ENCODE measurements at places on chromosomes 12 and 14.

GRCh38 chr14:105746124-105746514, 219.7 kb downstream of the TMEM121 start:
- DNase-seq: no peak

GRCh38 chr12:56040151-56040550, 1.6 kb upstream of the RPS26 start:
- DNase-seq: no peak

DNA sequence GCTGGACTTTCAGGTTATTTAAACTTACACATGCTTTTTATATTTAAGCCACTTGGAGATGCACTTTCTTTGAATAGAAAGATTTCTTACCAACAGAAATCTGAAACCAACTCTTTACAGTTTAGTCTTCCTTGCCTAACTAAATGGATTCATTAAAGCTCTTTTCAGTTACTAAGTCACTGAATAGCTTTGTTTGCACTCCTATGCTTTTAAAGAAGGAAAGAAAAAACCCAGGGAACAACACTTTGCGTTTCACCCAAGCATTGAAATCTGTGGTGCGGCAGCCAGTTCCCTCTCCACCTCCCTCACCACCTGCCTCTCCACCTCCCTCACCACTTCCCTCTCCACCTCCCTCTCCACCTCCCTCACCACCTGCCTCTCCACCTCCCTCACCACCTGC, 70.3 kb downstream of the RIMBP2 start:
- DNase-seq: no peak

DNA sequence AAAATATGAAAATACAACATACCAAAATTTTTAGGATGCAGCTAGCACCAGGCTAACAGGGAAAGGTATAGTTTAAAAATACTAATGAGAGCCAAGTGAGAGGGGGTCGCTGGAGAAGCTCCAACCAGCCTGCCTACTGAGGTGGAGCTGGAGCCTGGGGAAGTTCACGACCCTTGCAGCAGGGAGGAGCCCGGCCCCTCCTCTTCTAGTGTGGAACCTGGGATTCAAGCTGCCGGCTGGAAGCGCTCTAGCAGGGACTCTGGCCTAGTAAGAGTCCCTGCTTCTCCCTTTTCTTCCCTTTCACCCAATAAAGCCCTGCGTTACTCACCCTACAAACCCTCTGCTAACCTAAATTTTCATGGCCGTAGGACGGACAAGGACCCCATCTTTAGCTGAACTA, 5.0 kb upstream of the KCNK13 start:
- DNase-seq: no peak

DNA sequence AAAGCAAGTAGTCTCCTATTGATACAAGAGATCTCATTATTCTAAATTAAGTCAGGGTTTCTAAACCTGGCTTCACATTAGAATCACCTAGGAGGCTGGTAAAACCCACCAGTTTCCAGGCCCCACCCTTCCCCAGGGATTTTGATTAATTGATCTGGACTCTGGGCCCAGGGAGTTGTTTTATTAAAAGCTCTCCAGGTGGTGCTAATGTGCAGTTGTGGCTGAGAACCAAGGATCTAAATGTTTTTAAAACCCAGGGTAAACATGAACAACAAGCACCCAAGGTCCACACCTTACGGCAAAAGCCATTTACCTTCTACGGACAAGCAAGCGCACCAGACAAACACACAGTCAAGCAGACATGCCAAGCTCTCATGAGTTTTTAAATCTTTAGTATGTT, 73.9 kb downstream of the SLC2A13 start:
- DNase-seq: no peak

DNA sequence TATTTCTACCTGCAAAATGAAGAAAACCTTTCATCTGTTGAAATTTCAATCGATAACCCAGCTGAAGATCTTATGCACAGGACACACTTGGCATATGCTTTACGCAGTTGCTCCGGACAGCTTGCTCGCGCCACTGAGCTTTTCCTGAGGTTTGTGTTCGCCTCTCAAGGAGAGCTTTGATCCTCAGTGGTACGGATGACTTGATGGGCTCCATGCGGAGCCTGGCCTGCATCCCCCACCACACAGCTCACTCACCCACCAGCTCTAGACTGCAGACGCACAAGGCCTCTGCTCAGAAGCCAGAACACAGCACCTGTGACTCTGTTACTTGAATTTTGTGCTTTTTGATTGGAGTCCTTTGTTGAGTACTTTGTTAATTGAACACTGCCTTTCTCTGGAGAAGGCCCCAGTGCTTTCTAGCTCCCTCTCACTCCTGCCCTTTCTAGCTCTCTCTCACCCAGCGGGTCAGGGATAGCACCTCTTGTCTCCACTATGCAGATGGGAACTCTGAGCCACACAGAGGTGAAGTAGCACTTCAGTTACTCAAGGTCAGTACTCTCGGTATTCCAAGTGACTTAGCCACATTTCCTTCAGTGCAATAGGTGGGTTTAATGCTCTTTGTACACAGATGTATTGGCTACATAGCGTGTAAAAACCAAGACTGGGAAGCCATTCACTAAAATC, 52.1 kb downstream of the TBC1D30 start:
- no peak for DNase-seq

GRCh38 chr14:38137005-38137404, 70.7 kb upstream of the SSTR1 start:
- no peak for DNase-seq

- DNase-seq: no peak
Measured at GRCh38 chr12:31507966-31508365, 83.0 kb downstream of the DENND5B start.

DNA sequence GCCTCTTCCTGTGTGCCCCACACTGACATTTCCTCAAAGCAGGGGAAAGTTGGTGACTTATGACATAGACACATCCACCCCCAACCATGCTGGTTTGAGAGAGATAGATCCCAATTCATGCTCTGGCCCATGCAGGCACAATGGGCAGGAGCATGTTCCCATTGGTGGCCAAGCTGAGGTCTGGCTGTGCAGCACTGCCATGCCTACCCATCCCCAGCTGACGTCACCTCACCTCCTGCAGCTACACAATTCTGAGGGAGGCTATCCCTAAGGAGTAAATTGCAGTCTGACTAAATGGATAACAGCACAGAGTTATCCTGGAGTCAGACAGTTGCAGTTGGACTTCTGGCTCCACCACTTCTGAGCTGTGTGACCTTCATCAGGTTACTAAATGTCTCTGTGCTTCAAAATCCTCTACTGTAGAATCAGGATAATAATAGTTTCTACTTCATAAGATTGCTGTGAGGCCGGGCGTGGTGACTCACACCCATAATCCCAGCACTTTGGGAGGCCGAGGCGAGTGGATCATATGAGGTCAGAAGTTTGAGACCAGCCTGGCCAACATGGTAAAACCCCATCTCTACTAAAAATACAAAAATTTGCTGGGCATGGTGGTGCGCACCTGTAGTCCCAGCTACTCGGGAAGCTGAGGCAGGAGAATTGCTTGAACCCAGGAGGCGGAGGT, 323.9 kb downstream of the BCL11B start:
- DNase-seq: no peak

GRCh38 chr12:26523708-26524150, 309.3 kb downstream of the ITPR2 start:
- DNase-seq: no peak

DNA sequence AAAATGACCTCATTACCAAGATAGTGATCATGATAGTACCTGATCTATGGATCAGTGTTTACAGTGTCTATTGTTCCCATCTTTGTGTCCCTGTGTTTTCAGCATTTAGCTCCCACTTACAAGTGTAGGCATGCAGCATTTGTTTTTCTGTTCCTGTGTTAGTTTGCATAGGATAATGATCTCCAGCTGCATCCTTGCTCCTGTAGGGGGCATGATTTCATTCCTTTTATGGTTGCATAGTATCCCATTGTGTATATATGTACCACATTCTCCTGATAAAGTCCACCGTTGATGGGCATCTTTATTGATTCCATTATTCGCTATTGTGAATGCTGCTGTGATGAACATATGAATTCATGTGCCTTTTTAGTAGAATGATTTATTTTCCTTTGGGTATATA, 215.4 kb upstream of the NAV3 start:
- no peak for DNase-seq

DNA sequence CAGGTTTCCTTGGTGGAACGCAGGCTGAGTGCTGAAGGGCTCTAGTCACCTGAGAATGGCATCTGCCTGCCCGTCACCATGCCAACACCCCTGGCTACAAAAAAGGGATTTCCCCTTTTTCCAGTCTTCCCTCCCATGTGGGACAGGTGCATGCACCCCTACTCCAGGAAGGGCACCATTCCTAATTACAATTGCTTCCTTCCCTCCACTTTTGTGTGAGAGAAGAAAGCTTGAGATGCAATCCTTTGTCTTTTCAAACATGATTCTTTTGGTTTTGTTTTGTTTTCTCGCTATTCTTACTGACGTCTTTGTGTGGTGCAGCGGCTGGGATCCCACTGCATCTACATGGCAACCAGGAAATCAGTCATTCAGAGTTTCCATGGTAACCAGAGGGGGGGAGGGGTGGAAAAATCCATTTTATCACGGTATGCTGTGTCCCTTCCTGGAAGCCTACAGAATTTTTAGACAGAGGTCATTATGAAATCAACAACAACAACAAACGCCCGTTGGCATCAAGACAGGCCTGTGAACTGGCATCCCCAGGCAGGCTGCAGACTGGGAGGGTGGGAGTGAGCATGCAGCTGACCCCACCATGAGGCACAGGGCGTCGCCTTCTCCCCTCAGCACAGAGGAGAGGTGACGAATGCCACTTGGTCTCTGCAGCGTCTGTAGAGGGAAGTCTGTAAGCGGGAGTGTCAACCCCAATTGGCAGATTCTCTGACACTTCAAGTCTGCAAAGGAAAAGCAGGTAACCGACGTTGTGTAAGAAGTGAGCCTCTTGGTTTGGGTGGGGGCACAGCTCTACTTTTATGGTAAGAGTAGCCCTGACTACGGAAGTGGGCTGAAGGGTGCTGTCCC, 13.6 kb upstream of the GNG2 start:
- peak; percentile 96 for DNase-seq

All from activated CD4-positive, alpha-beta T cell treated with anti-CD3 and anti-CD28 coated beads, Interleukin-2, Interleukin-4, amounts not matched to agents 100 ng/mL and 50 ng/mL, durations not matched to agents 16 hours and 8 hours (primary cell).